Mononuclear cell (primary cell): ENCODE measurements at places on chromosomes 2 and 18. TPM values are rescaled to one million over a fixed set of nuclear protein-coding genes. Genes with fewer than 3 reads are reported as not detected.

MOGAT1 gene
- not detected for total RNA-seq

CDC42EP3 gene
- 79.9 TPM for total RNA-seq

GNAL gene
- total RNA-seq = 0.84 TPM

GPR39 gene
- total RNA-seq = not detected

RABL2A gene
- total RNA-seq = 8.4 TPM

NPC1 gene
- 50.5 TPM for total RNA-seq

COL6A3 gene
- total RNA-seq = 0.52 TPM

CSRNP3 gene
- under 0.01 TPM for total RNA-seq

OTX1 gene
- total RNA-seq = not detected

CASP10 gene
- 29.7 TPM for total RNA-seq

CYP26B1 gene
- total RNA-seq = under 0.01 TPM

ARMC9 gene
- total RNA-seq = 0.73 TPM

ALPP gene
- not detected for total RNA-seq

LAMA1 gene
- total RNA-seq = not detected

SIX2 gene
- total RNA-seq = 0.10 TPM

TMEM37 gene
- total RNA-seq = not detected

CDKL4 gene
- total RNA-seq = not detected

IL36G gene
- total RNA-seq = not detected

L3MBTL4 gene
- 3.0 TPM for total RNA-seq

MC2R gene
- under 0.01 TPM for total RNA-seq

NPHP1 gene
- 0.52 TPM for total RNA-seq

OSGEPL1 gene
- total RNA-seq = 7.5 TPM

COL4A3 gene
- 2.4 TPM for total RNA-seq

PSMA8 gene
- total RNA-seq = 0.42 TPM

ST8SIA5 gene
- total RNA-seq = under 0.01 TPM

TRIM43 gene
- total RNA-seq = not detected

PRSS56 gene
- total RNA-seq = not detected

DPYSL5 gene
- not detected for total RNA-seq

SRBD1 gene
- total RNA-seq = 49.6 TPM

TFCP2L1 gene
- 0.10 TPM for total RNA-seq

SCN9A gene
- total RNA-seq = 0.63 TPM

SFT2D3 gene
- 14.8 TPM for total RNA-seq

TUBA4B gene
- not detected for total RNA-seq

GPBAR1 gene
- total RNA-seq = 2.9 TPM

NAT8 gene
- not detected for total RNA-seq

IMP4 gene
- total RNA-seq = 55.6 TPM

CDK15 gene
- total RNA-seq = not detected

ID2 gene
- 717 TPM for total RNA-seq

ASB3 gene
- total RNA-seq = 33.7 TPM

MARCHF4 gene
- not detected for total RNA-seq

GALM gene
- total RNA-seq = 13.0 TPM

SAG gene
- 0.21 TPM for total RNA-seq
